Stimulated activated memory B cell treated with anti-CD40 and anti-IgM and Interleukin-4, amounts not matched to agents 10 μg/mL and 1 μg/mL and 100 μg/mL, for 72 hours (primary cell): ENCODE measurements at places on chromosomes 6 and 20.

- ATAC-seq: peak; percentile 79
Measured at GRCh38 chr6:33061987-33062386, 11.5 kb downstream of the HLA-DPA1 start.

DNA sequence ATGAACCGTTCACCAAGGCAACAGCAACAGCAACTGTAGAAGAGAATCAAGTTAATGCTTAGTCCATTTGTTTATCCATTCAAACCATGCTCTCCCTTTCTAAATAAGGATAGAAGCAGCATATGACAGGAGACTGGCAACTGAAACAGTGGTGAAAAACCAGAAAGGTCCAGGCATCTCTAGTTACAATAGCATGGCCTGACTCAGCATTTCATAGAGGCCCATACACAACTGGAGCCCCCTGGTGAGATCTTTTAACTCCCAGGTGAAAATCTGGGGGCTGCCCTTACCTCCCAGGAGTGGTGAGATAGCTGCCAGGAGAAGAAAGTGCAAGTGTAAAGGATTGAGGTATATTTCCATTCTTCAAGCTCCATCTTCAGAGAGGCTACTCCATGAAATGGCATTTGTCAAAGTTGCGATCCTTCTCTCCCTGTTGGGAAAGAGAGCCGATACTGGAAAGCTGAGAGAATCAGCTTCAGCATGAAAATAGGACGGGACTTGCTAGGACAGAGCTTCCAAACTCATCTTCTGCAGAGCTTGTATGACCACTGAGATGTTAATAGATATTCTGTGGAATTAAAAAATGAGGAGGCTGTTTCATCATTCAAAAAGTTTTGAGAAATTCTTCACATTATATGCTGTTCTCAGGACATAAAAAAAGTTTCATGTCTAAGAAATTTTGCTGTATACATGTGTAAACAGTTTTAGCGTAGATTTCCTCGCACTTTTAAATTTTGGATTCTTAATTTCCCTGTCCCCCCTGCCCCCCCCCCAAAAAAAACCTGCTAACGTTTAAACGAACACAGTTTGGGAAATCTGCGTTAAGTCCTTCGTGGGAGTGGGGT lies 10.9 kb upstream of the SLC2A12 start:
- ATAC-seq: no peak

DNA sequence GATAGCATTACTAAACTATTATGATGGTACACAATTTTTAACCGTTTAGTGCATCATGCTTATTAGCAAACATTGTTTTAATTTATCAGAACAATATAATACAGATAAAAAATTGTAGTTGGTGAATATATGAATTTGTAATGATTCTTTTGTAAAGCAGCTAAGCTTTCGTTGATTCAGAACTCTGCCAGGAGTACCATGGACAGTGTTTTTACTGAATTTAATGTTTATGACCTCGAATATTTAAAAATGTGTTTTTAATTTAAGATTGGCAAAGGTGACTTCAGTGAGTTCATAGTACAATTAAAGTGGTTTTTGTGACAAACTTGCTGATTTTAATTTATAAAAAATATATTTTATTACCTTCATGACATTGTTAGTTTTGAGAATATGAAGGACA lies 10.0 kb downstream of the AFDN start:
- no peak for ATAC-seq

GRCh38 chr20:11849976-11850670 lies 67.6 kb upstream of the BTBD3 start:
- no peak for ATAC-seq

DNA sequence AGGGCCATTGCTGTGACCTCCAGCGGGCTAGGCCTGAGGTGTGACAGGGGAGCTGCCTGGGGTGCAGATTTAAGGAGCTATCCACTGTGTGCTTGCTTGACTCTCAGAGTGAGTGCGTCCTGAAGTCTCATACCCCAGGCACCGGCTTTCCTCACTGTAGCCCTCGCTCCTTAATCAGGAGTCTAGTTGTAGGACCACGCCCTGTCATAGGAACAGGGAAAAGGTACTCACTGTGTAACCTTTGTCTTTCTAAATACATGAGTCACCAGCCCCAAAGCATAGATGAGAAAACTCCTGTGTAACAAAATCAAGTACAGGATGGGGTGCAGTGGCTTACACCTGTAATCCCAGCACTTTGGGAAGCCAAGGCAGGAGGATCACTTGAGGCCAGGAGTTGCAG lies 141.7 kb downstream of the TMEM242 start:
- ATAC-seq: no peak

DNA sequence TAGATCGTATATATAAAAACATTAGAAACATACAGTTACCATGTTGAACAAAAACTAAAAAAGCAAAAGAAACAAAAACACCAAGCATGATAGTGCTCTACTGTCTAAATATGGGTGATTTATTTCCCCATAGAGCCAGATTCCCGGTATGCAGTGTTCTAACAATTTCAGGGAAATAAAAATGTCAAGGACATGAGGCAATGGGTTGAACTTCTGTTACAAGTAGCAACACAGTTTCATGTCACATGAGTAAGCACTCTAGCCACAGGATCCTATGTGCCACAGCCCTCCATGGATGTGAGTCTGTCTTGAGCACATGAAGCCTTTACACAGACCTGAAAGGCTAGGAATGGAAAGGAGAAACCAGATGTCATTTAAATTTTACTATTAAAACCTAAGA lies 96.0 kb downstream of the MAP3K5 start:
- ATAC-seq: no peak

DNA sequence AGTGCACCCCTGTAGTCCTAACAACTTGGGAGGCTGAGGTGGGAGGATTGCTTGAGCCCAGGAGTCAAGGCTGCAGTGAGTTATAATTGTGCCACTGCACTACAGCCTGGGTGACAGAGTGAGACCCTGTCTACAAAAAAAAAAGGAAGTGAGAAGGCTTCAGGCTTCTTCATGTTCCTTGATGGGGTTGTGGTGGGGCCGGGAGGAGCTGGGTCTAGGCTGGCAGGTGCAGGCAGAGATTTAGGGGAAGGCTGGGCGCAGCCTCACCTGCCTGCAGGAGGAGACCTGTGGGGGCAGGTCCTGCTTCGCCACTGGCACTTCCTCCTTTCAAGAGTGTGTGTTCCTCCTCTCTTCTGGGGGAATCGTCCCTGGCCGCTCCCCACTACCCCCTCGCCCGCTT lies 63.9 kb downstream of the CHMP4B start:
- peak; percentile 94 for ATAC-seq

GRCh38 chr20:38617830-38618196 lies 16.2 kb downstream of the ARHGAP40 start:
- peak; percentile 40 for ATAC-seq

DNA sequence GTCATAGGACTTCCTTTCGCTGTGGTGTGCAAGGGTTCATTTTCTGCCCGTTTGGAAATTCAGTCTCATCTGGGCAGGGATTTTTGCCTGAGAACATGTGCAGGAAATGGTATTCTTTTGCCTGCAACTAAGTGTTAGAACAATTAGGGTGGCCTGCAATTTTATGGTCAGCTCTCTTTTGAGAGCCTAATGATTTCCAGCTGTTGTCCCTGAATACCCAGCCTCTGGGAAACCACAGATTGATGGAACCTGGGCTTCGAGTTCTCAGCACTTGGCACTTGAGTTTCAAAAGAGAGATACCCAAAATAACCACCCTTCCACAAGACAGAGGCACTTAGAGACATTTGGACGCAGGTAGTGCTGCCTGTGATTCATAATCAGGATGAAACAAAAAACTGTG lies 217.2 kb upstream of the FOXA2 start:
- ATAC-seq: no peak

DNA sequence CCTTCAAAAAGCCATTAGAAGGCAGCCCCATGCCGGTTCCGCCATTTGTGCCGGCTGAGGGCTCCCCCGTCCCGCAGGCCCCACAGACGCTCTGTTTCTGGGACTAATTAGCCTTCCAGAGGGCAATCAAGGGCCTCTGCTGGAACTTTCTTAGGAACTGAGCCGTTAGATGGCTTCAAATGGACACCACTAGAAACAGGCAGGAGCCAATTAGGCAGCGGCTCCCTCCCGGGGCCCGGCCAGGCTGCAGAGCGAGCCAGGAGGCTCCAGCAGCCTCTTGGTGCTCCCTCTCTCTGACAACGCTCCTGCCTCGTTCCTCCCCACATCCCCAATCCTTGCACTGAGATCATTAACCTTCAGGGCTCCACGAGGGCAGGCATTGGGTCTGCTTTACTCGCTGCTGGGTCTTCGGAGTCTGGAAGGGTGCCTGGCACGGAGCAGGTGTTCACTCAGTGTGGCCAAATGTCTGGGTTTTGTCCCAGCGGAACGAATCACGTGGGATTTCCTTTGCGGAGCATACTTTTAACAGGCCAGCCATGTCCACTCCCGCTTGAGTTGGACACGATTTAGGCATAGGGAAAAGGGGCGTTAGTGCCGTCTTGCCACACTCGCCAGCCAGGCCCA lies 98.3 kb downstream of the TMEM242 start:
- ATAC-seq: no peak

DNA sequence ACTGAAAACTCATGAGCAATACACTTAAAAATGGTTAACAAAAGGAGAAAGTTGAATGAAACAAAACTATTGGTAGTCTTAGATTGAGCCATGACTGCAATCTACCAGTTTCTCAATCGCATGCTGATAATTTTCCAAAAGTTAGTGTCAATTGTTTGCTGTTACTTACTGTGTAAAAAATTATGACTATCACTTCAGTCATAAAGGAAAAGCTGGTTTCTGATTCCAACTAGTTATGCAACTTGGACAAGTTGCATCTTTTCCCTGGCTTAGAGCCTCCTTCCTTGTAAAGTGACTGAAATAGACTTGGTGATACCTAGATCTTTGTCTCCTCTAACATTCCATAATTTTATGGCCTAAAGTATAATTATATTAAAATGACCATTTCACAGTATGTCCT lies 88.3 kb upstream of the PAK5 start:
- ATAC-seq: no peak

- ATAC-seq: peak; percentile 71
Measured at GRCh38 chr6:143901885-143902750, 37.8 kb downstream of the ZC2HC1B start.

- ATAC-seq: no peak
Measured at GRCh38 chr6:140729521-140729920, 1355.1 kb upstream of the CITED2 start.

DNA sequence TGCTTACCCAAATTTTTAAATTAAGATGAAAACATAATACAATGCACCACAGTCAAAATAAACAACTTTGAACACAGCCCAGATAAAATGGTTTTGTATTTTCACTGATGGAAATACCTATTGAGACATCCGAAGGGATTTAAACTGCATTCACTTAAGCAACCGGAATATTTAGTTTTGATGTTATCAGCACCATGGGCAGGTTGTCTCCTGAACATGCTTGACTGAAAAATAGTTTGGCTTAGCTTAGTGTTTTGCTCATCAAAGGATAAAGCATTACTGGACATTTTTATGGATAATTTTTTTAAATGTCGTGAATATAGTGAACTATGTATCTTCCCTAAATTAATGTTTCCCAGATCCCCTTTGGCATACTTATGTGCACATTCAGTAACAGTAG lies 177.5 kb downstream of the GJA1 start:
- ATAC-seq: no peak

DNA sequence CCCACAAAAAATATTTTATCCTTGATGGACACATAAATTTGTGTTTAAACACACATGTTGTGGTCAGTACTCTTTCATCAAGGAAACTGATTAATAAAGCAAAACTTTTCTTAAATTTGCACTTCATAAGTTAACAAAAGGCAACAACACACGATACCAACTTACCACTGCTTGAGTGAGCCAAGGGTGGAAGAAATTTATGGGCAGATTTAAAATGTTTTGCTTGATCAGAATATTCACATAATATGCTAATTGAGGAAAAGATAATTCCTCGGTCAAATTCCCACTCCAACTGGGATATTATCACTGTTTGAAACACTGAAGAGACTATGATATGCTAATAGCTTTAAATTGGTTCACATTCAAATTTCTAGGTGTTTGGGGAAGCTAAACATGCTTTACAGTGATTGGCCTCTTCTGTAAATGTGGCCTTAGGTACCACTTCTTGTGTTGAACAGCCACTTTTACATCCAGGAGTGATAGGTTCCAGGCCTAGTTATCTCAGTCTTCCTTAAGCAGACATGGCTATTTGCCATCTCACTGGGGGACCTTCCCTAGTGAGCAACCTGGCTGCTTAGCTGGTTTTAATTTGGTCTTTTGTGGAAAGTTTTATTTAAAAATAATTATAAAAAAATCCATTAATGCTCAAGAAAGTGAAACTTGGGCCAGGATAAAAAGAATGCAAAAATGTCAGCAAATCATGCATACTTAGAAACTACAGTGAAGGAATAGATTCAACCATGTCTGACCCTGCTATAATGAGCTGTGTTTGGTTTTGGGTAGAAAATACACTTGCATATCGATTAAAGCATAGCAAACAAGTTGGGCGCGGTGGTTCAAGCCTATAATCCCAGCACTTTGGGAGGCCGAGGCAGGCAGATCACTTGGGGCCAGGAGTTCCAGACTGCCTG lies 221.2 kb upstream of the MAP3K7 start:
- no peak for ATAC-seq

GRCh38 chr20:41746635-41747034 lies 128.5 kb upstream of the CHD6 start:
- ATAC-seq: no peak

DNA sequence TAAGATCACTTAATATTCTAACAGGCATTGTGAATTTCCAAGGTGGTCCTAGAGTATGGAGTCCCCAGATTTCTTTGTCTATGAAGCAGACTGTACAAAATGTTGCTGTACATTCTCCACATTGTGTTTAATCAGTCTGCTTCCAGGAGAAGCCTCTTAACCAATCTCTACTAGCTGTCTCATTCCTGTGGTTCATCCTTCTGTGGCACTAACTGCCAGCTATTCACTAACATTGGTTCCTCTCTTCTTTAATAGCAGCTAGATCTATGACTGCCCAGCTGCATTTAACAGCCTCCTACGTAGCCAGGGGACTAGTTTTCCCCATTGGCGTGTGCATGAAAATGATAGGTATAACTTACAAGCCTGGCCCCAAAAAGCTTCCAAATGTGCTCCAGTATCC lies 395.4 kb downstream of the SAMD5 start:
- no peak for ATAC-seq

GRCh38 chr6:41404182-41404845 lies 68.9 kb downstream of the NCR2 start:
- no peak for ATAC-seq

GRCh38 chr20:13545790-13546189 lies 92.9 kb downstream of the TASP1 start:
- no peak for ATAC-seq

GRCh38 chr20:48201188-48201587 lies 415.9 kb upstream of the SULF2 start:
- ATAC-seq: no peak
